ENCODE measurements at places on chromosomes 3 and 15.
A peak's percentile ranks its signal among the peaks of the same experiment; 100 is the strongest.

DNA sequence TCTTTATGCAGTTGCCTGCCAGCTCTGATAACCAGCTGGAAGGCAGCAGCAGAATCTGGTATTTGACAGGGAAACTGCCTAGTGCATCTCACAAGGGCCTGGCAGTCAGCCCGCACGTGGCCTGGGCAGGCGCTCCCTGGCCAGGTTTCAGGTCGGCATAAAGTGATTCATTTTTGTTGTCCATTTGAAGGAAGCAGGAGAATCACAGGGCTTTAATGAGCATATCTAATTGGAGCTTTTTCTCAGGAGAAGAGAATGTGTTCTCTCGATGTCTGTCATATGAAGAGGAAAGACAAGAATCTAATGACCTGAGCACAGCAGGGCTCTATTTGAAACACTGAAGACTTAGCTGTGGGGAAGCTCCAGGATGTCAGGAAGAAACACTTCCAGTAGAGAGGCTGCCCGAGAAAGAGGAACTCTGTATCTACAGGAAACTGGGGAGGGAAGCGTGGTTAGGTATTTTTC is 98.8 kb upstream of the MB21D2 start:
- DNase-seq, result no peak

GRCh38 chr3:182190056-182190455 is 478.3 kb downstream of the SOX2 start:
- DNase-seq, result no peak

- no peak for DNase-seq
These were observed 25.6 kb downstream of the SLCO3A1 start for GRCh38 chr15:91879158-91879557.

GRCh38 chr15:31324186-31324585 is 2.4 kb upstream of the KLF13 start:
- DNase-seq, result no peak

GRCh38 chr3:51681453-51681852 is 10.4 kb downstream of the TEX264 start:
- DNase-seq, result peak; percentile 8

- peak; percentile 86 for DNase-seq
These were observed 49.9 kb downstream of the SLC25A26 start for GRCh38 chr3:66270701-66271100.

DNA sequence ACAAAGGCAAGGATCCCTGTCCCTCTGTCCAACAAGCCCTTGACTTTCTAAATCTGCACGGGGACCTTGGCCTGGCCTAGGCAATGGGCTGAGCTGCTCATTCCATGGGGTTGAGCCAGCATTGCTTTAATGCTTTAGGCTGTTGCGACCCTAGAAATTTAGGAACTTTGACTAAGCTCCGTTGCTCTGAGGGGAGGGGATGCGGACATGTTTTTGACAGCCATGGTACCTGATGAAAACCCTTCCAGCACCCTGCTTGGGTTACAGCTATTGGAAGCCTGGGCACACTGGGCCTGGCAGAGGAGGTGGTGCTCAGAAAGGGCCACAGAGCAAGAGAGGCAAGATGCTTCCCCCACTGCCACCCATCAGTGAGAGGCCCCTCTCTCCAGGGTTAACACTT is 37.1 kb downstream of the SYNM start:
- no peak for DNase-seq

DNA sequence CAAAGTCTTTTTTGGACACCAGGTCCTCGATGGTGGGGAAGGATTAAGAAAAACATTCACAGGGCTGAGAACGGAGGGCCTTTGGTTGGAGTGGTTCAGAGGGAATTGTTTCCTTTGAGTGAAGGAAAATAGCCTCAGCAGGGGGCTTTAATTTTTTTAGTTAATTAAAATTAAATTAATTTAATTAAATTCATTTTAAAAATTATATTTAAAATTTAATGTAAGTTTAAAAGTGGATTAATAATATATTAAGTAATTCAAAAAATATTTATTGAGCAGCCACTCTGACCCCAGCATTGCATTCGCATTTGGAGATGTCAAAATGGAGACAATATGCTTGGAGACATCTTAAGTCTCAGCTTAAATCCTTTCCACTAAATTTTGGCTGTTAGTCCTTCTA is 136.7 kb downstream of the KCNH8 start:
- DNase-seq, result no peak

DNA sequence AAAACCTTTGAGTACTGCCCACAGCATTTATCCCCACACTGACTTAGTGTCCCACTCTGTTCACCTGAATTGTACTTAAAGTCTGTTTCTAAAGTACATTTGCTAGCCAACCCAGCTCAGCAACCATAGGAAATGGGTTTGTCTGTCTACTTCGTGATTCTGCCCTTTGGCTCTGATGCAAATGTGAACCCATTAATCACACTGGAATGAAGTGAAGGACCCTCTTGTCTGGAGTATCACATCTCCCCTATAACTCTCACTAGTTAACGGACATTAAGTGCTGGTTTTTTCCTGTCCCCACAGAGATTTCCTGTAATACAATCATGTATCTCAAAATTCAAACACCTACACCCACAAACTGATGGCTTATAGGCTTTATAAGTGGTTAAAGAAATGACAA is 20.5 kb downstream of the EID1 start:
- no peak for DNase-seq

GRCh38 chr3:114646526-114646925 is 352.7 kb downstream of the TIGIT start:
- no peak for DNase-seq

DNA sequence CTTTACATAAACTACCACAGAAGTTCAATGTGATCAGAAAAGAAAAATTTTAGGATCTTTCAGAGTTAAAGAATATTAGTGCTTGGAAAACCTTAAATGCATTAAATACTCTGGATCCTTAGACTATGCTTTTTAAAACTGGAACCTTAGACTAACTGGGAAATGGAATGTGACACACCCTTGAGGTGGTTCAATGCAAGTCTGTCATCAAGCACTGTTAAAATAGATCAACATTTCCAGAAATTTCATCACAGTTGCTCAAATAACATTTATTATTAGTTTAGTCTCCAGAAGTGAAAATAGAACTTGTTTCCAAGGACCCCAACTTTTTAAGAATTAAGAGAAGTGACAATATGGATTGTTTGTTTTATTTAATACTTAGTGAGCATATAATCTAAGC is 71.8 kb downstream of the GAP43 start:
- no peak for DNase-seq

DNA sequence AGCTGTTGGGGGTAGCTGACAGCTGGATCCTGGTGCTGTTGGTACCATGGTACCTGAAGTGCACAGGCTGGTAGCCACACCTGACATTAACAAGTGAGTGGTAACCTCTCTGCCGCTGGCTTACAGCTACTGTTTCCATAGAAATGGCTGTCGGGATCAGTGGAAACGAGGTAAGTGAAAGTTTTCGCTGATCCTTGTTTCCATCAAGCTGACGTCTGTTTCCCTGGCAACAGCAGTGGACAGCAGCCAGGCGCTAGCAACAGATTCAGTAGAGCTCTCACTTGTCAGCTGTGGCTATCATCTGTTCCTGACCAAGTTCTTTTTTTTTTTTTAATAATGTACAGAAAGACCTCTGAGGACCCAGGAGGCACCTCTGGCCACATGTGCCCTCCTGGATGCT is 166.2 kb downstream of the CHDH start:
- peak; percentile 2 for DNase-seq

DNA sequence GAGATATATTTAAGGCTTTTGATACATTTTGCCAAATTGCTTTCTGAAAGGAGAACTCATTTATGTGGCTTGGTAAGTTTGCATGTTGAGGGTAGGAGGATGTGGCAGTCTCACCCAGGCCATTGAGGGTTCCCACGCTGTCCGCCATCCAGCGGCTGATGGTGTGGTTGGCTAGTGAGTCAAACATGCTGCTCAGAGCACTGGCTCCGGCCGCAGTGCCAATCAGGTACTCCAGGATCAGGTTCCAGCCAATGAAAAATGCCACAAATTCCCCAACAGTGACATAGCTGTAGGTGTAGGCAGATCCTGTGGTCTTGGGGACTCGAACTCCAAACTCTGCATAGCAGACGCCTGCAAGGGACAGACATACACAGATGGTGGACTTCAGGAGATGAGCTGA is 82.3 kb downstream of the CLDN11 start:
- no peak for DNase-seq

DNA sequence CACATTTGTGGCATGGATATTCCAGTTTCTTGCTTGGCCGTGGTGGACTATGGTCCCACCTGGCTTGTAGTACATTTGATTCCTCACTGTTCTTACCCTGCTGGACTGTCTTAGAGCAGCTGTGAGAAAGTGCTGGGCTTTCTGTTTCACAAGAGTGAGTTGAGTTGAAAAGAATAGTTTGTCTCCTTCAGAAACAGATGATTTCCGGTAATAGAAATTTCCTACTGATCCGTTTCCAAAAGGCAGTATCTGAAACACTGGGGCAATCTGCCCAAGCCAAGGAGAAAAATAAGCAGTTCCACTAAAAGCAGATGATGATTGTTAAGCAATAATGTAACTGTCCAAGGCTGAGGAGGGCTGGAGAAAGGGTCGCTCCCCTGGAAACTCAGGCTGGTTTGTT is 96.0 kb downstream of the SUCLG2 start:
- DNase-seq, result peak; percentile 37

GRCh38 chr3:187985647-187986046 is 168.3 kb upstream of the LPP start:
- DNase-seq, result peak; percentile 36

DNA sequence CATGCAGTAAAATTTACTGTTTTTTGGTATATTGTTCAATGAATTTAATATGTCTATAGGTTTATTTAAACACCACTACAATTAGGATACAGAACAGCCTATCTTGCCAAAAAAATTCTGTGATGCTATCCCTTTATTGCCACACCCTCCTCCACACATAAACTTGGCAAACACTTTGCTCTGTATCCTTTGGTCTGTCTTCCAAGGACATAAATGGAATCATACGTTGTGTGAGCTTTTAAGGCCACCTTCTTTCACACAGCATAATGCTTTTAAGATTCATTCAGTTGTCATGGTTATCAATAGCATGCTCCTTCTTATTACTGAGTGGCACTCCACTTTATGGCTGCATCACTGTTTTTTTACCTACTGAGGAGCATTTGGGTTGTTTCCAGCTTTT is 71.5 kb downstream of the CERS3 start:
- DNase-seq, result peak; percentile 21

GRCh38 chr3:38562467-38562925 is 66.4 kb downstream of the EXOG start:
- DNase-seq, result no peak

GRCh38 chr3:150161011-150161410 is 190.3 kb upstream of the PFN2 start:
- no peak for DNase-seq

DNA sequence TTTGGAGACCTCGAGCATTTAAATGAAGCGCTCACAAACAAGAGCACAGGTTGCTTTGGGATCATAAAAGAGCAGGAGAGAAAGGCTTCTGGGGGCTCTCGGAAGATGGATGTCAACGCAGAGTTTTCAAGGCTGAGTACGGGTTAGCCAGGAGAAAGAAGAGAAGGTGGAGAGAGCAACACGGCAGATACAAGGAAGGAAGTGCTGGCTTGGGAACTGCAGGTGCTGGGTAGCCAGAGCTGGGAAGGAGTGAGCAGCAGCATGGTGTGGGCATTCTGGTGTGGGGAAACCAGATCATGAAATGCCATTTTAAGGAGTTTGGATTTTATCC is 580 bp upstream of the RUBCN start:
- no peak for DNase-seq

GRCh38 chr3:151276687-151277042 is 1.7 kb downstream of the P2RY14 start:
- DNase-seq, result no peak

DNA sequence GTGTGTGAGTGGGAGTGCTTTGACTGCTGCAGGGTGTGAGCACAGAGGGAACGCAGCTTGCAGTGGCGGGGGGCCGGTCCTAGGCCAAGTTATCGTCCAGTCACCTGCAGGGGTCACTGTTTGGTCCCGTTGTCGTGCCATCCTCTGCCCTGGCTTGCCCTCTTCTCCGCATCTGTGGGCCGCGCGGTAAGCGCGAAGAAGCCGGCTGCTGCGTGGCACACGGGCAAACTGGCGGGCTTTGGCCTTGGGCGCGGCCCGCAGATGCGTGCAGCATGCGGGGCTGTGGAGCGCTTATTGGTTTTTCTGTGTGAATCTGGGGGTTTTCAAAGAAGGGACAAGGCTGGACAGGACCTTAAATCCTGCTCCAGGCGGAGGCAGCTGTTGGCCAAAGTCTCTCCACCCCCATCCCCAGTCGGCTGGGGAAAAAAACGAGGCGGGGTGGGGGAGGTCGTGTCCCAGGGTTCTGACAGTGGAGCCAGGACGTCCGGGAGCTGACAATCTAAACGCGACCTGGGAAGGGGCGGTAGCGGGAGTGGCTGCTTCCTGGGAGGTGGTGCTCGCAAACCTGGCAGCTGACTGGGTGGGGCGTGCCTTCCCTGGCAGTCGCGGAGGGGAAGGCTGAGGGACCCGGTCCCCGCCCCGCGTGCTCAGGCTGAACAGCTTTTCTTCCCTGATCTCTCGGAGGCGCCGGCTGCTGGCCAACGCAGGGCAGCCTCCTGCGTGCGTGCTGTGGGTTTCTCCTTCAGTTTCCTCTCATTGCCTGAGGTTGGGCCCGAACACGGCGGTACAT is 39.7 kb upstream of the VEPH1 start:
- DNase-seq, result peak; percentile 45

DNA sequence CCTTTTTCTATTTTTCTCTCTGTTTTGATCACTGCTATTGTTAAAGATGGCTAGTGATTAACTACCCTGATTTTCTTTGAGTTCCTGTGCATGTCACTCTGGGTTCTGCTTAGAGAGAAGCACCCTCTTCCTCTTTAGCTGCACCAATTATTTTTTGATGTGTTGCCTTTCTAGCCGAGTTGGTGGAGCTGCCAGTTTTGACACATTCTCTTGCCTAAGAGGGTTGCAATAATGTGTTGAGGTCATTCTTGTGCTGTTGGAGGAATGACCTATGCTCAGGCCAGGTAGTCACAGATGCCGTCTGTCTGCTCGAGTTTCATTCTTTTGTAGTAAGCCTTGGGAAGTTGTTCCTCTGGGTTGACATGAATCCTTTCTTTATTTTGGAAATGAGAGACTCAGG is 84.6 kb upstream of the DPH6 start:
- no peak for DNase-seq

- no peak for DNase-seq
These were observed 315.2 kb downstream of the UACA start for GRCh38 chr15:70447928-70448698.

GRCh38 chr3:188916934-188917401 is 254.8 kb upstream of the TPRG1 start:
- no peak for DNase-seq

GRCh38 chr15:67066041-67066958 is 898 bp downstream of the SMAD3 start:
- DNase-seq, result peak; percentile 28

- no peak for DNase-seq
These were observed 366.7 kb downstream of the MAGI1 start for GRCh38 chr3:65672061-65672460.

GRCh38 chr3:139104062-139104461 is 59.4 kb upstream of the PRR23C start:
- no peak for DNase-seq

DNA sequence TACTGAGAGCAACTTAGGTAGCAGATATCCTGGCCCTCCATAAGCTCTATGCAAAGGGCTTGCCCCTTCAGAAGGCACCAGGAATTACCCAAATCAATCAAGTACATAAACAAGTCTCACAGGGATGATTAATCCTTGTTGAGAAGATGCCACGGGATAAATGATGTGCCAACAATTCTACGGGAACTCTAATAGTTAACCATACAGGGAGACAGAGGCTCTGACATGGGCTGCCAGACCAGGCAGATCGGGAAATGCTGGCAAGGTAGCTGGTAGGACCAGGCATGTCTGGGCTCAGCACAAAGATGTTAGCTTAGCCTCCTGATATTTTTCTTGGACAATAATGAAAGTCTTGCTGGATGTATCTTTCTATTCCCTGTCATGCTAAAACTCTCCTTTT is 249.3 kb upstream of the THBS1 start:
- no peak for DNase-seq

- no peak for DNase-seq
These were observed 10.2 kb upstream of the TIPARP start for GRCh38 chr3:156664011-156664830.
